ENCODE measurements at places on chromosomes 1 and 21.

GRCh38 chr1:16175610-16176553 is 20.0 kb upstream of the EPHA2 start:
- no peak for DNase-seq

GRCh38 chr1:53402891-53403655 is 56.1 kb upstream of the DMRTB1 start:
- DNase-seq = no peak

GRCh38 chr1:7809742-7810141 is 25.7 kb downstream of the PER3 start:
- DNase-seq = no peak

GRCh38 chr1:7795406-7795805 is 11.3 kb downstream of the PER3 start:
- no peak for DNase-seq

- DNase-seq = no peak
These were observed 190.7 kb upstream of the MAP1LC3C start for GRCh38 chr1:242189591-242189990.

DNA sequence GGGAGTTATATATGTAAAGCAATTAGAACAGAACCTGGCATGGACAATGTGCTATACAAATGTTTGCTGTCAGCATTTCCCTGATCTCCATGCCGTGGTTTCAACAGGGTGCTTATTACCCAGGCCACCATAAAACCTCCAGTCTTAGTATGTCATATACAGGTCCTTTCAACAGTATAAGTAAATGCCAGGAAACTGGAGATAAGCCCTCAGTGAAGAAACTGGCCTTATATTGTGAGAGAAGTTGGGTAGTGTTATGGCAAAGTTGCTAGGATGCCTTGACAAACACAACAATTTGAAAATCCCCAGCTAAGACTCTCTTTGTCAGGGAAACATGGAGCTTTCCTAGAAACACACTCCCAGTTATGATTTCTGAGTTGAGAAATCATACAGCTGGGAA is 850.2 kb upstream of the ADAMTS5 start:
- DNase-seq = no peak

DNA sequence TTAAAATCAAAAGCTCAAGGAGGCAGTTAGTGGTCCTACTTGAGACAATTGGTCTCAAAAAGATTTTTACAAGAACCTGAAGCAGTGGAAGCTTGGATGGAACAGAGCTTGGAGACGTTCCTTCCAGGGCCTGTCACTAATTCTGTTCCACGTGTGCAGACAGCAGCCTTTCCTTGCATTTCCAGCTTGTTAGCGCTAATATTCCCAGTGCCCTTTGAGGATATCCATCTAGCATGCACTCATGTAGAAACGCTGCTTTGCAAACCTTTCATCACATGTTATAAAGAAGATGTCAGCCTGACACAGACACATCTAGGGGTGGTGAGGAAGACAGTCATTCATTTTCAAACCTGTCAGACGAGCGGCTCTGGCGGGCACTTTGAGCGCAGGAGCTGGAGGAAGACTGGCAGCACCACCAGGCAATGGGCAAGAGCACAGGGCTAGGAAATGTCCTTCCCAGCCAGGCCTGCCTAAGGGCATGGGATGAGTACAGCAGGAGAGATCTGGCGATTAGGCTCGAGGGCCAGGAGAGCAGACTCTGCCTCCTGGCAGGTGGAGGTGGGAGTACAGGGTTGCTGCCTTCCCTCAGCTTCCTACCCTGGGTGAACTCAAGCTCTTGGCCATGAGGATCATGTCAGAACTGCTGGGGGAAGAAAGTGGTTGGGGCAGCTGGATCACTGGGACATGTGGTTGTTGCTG is 55.5 kb downstream of the CASQ2 start:
- DNase-seq = no peak
